ENCODE measurements at places on chromosomes 6 and 20. TPM values are rescaled to one million over a fixed set of nuclear protein-coding genes. Genes with fewer than 3 reads are reported as not detected.

Gene PTK6
- total RNA-seq: not detected

Gene THBS2
- 0.67 TPM for total RNA-seq

Gene RIPOR3
- total RNA-seq: not detected

Gene POPDC3
- 0.34 TPM for total RNA-seq

Gene VIP
- total RNA-seq: 0.15 TPM

Gene TGM3
- not detected for total RNA-seq

Gene DUSP15
- total RNA-seq: 0.44 TPM

Gene ARMC12
- total RNA-seq: not detected

Gene LINC00237
- total RNA-seq: not detected

Gene TBC1D32
- 3.4 TPM for total RNA-seq

Gene BEND3
- total RNA-seq: 1.2 TPM

Gene OARD1
- 4.3 TPM for total RNA-seq

Gene DNAJC5
- 71.2 TPM for total RNA-seq

Gene SPAG4
- total RNA-seq: 3.2 TPM

Gene SMOC2
- not detected for total RNA-seq

Gene COL20A1
- not detected for total RNA-seq

Gene LAMA5
- total RNA-seq: 180 TPM

Gene LTV1
- 21.5 TPM for total RNA-seq

Gene MUC21
- total RNA-seq: not detected

Gene RNF217
- 7.3 TPM for total RNA-seq

Gene CDKN1A
- 299 TPM for total RNA-seq

Gene GPLD1
- total RNA-seq: under 0.01 TPM

Gene PACRG
- total RNA-seq: not detected

Gene PREX1
- total RNA-seq: 66.8 TPM

Gene IMPG1
- total RNA-seq: not detected

Gene SLC17A2
- total RNA-seq: not detected

Gene DNPH1
- 96.9 TPM for total RNA-seq

Gene NRSN1
- total RNA-seq: not detected

Gene B3GAT2
- total RNA-seq: under 0.01 TPM

Gene SNX5
- 105 TPM for total RNA-seq

Gene IL20RA
- total RNA-seq: not detected

Gene FAM162B
- 0.44 TPM for total RNA-seq

Gene ABHD16B
- not detected for total RNA-seq

Gene DEFB125
- not detected for total RNA-seq

Gene FERMT1
- 4.0 TPM for total RNA-seq

Gene AAR2
- total RNA-seq: 27.6 TPM

Gene TRDN
- not detected for total RNA-seq

Gene SLC22A2
- total RNA-seq: not detected

Gene POU3F2
- not detected for total RNA-seq

Gene CPXM1
- 0.20 TPM for total RNA-seq

Gene KIF6
- total RNA-seq: 0.10 TPM

Gene PTCRA
- not detected for total RNA-seq

Gene C6orf132
- total RNA-seq: 0.10 TPM

Gene GRIK2
- total RNA-seq: not detected

Gene PSORS1C2
- total RNA-seq: not detected

Gene NECAB3
- total RNA-seq: 3.5 TPM

Gene KIF25
- not detected for total RNA-seq

Gene SNRPB
- total RNA-seq: 745 TPM

Gene CD93
- 394 TPM for total RNA-seq

Gene TMX4
- total RNA-seq: 18.4 TPM

Gene KCNK15
- total RNA-seq: not detected

Gene MBOAT1
- total RNA-seq: 6.2 TPM
